Upper lobe of right lung (tissue), 1 donor: ENCODE measurements at places on chromosomes 7 and 10.

- peak; percentile 74 for DNase-seq
These were observed 98.7 kb downstream of the KMT2E start for GRCh38 chr7:105112440-105113418.

DNA sequence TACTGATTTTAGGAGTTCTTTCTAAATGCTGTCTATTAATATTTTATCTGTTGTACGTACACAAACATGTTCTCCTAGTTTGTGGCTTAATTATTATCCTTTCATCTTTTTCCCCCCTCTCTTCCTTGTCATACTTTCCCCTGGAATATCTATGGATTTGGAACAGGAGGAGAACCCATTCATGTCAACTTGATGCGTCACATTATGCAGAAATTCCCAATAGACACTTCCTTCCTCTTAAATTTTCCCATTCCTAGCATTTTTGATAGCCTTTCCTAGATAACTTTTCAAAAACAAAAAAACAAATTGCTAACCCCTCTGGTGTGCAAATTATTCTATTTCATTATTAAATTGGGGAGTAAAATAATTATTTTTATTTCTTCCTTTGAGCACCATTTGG lies 36.2 kb downstream of the SLC35B4 start:
- DNase-seq, result no peak

DNA sequence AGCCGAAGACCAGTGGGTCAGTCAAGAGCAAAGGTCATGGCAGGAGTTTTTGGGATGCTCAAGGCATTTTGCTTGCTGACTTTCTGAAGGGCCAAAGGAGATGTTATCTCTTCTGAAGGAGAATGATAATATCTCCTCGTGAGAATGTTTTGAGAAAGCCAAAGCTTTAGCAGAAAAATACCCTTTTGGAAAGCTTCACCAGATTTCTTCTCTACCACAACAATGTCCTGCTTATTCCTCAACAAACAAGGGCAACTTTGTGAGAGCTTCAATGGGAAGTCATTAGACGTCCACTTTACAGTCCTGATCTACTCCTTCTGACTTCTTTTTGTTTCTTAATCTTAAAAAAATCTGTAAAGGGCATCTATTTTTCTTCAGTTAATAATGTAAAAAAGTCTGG lies 132.8 kb upstream of the DNAJB12 start:
- DNase-seq, result no peak

DNA sequence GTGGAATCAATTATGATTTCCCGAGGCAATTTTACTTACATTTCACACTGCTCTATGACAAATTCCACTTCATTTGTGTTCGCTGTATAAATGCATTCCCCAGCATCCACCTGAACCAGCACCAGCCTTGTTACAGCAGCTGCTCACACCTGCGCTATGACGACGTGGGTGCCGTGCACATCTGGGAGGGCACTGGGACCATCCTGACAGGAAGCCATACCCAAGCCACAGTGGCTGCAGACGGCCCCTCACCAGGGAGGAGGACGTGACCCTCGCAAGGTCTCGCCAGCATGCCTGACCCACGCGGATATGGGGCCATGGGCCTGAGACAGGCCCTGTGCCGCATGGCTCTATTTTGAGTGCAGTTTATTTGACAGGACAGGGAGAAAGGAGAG lies 201.3 kb downstream of the MAD1L1 start:
- DNase-seq, result peak; percentile 42
